ENCODE measurements at places on chromosomes 1 and 21. TPM values are rescaled to one million over a fixed set of nuclear protein-coding genes. Genes with fewer than 3 reads are reported as not detected.

Gene ANGPTL3
- polyA plus RNA-seq = not detected

Gene NEXN
- 0.43 TPM for polyA plus RNA-seq

Gene TFAP2E
- 7.6 TPM for polyA plus RNA-seq

Gene CCDC185
- not detected for polyA plus RNA-seq

Gene KRTAP13-1
- not detected for polyA plus RNA-seq

Gene PPFIA4
- polyA plus RNA-seq = 1.6 TPM

Gene LRRC38
- polyA plus RNA-seq = not detected

Gene LCK
- polyA plus RNA-seq = not detected

Gene GPX7
- polyA plus RNA-seq = 1.8 TPM

Gene SLC22A15
- polyA plus RNA-seq = 1.7 TPM

Gene HIVEP3
- polyA plus RNA-seq = 2.6 TPM

Gene PRAMEF2
- not detected for polyA plus RNA-seq

Gene SNX7
- polyA plus RNA-seq = 7.5 TPM

Gene HTR1D
- not detected for polyA plus RNA-seq

Gene HNRNPU
- polyA plus RNA-seq = 346 TPM

Gene DPT
- not detected for polyA plus RNA-seq

Gene SLC30A2
- polyA plus RNA-seq = 0.28 TPM

Gene FAM151A
- not detected for polyA plus RNA-seq

Gene CD1E
- not detected for polyA plus RNA-seq

Gene RGS18
- not detected for polyA plus RNA-seq

Gene DNASE2B
- 27.9 TPM for polyA plus RNA-seq

Gene MYBPH
- polyA plus RNA-seq = not detected

Gene COL9A2
- polyA plus RNA-seq = 1.3 TPM

Gene HOOK1
- polyA plus RNA-seq = 27.5 TPM

Gene FCAMR
- polyA plus RNA-seq = not detected
